ENCODE measurements at places on chromosomes 7 and 10. TPM values are rescaled to one million over a fixed set of nuclear protein-coding genes. Genes with fewer than 3 reads are reported as not detected.

CPVL gene
- not detected for total RNA-seq

CCDC172 gene
- not detected for total RNA-seq

ARL5B gene
- total RNA-seq, result 19.5 TPM

PROSER2 gene
- 6.9 TPM for total RNA-seq

GRCh38 chr7:41164440-41164839, 538.5 kb downstream of the INHBA start:
- DNase-seq, result no peak

GRCh38 chr10:8544057-8544380, 489.5 kb downstream of the GATA3 start:
- no peak for DNase-seq

- DNase-seq, result no peak
These were observed 274.7 kb downstream of the USP6NL start for GRCh38 chr10:11336722-11337162.

Measured in osteoblast (primary cell).